Left ventricle myocardium inferior (tissue), 1 donor: ENCODE measurements at places on chromosomes 6 and 20.
A peak's percentile ranks its signal among the peaks of the same experiment; 100 is the strongest.

DNA sequence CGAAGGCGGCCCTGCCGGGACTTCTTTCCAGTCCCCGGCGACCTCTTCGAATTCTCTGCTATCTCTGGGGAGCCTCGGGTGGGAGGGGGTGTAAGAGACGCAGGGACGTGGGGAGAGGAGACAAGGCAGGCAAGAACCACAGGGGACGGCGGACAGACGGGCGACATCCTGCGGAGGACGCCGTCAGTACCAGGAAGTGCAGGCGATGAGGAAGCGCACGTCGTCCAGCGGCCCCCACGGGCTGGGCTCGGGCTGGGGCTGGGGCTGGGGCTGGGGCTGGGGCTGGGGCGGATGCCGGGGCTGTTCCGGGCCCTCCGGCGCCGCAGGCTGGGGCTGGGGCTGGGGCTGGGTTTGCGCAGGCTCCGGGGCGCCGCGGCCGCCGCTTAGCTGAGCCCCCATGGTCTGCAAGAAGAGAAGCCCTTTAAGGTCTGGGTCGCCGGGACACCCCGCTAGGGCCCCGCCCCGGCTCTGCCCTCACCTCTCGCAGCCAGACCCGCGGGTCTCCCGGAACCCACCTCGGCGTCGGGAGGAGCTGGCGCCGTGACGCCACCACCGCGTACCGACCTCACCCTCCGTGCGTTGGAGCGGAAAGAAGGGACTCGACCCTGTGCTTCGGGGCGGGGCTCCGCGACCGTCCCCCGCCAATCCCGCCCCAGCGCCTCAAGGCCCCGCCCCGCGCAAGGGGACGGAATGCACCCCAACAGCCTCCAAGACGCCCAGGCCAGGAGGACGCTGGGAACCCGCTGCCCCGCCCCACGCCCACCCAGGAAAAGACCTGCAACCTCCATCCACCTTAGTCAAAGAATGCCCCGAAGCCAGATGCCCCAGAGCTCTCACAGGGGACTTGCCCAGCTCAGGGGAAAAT, at the start of gene MMP24OS:
TSS of gene MMP24OS (minus strand) at position 592 of the 865 bp plus-strand sequence. CDS start at position 399, 193 bp downstream.
- DNase-seq: peak; percentile 93

DNA sequence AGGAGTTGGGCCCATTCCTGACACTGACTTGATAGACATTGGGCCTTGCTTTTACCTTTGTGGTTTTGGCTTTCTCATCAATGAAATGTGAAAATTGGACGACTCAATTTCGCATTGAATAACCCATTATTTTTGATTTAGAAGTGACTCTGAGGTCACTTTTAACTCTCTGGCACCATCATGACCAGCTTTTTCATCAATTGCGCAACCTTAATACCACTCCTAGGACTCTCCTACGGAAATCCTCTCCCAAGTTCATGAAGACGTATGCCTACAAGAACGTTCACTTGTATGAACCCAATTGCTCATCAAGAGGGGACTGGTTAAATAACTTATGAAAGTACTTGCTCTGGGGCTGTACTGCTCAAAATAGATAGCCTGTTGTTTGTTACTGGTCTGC, 86.7 kb upstream of the CHD6 start:
- DNase-seq: no peak

GRCh38 chr6:15763837-15764236, 101.0 kb upstream of the DTNBP1 start:
- no peak for DNase-seq

DNA sequence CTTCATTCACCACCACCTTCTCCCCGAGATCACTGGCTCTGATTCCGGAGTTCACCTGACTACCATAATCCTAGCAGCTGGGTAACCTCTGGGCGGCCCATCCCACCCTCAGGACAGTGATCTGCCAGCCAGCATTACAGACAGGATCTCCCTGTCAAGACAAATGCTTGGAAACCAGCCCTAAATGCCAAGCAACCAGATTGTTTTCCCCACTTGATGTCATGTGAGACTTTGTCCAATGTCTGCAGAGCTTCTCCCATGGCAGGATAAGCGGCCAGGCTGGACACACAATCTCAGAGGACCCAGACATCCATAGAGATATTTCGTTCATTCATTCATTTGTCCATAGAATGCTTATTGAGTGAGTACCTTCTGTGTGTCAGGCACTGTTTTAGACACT, 32.5 kb downstream of the PDYN start:
- DNase-seq: no peak

- DNase-seq: no peak
Observed at GRCh38 chr20:54429364-54429763, 46.0 kb upstream of the DOK5 start.

GRCh38 chr6:95365454-95365853, 211.9 kb upstream of the MANEA start:
- no peak for DNase-seq

DNA sequence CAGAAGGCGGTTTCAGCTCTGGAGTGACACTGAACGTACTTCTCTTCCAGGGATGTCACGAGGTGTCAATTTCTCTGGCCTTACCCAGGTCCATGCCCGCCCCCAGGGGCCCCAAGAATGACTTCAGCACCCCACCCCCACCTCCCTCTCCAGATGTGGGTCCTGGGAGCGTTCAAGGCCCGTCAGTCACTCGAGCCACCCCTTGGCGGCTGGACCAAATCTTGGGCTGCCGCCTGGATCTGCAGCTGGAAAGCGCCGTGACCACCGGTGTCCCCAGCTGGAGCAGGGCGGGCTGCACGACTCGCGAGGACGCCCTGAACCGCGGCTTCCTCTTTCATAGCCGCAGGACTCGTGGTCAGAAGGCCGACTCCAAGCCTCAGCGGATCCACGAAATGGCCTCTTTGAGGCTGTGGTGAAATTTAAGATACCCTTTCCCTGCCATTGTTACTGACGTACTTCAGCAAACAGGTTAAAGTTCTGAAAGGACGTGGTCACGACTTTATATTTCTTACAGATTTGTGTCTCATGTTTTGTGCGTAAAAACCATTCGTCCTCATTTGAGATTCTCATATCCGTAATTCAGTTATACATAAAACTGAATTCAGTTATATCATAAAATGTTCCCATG, 29.3 kb downstream of the TRIM38 start:
- peak; percentile 85 for DNase-seq

DNA sequence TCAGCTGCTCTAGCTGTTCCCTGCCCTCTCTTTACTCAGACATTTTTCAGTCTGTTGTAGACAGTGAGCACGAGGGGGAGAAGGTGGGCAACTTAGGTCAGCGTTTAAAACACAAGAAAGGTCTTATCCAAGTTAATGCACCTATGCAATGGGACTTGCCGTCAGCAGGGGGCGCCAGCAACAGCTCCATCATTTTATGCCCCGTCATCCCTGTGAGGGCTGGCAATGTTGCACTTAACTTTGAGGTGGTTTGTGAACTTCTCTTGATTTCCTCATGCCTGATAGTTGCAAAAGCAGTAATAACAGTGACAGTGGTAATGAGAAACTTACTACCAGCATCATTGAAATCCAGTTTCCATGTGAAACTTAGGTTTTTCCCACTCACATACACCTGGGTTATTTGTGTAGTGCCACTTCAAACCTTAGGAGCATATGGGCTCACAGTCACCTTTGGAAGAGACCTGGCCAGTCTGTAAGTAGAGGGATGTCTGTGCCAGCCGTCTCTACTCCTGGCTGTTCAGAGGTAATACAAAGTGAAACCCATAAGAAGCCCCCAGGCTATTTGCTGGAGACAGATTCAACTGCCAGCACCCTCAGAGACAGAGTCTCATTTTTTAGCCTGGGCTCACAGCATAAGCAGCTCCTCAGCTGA, 44.9 kb upstream of the ID1 start:
- peak; percentile 67 for DNase-seq

DNA sequence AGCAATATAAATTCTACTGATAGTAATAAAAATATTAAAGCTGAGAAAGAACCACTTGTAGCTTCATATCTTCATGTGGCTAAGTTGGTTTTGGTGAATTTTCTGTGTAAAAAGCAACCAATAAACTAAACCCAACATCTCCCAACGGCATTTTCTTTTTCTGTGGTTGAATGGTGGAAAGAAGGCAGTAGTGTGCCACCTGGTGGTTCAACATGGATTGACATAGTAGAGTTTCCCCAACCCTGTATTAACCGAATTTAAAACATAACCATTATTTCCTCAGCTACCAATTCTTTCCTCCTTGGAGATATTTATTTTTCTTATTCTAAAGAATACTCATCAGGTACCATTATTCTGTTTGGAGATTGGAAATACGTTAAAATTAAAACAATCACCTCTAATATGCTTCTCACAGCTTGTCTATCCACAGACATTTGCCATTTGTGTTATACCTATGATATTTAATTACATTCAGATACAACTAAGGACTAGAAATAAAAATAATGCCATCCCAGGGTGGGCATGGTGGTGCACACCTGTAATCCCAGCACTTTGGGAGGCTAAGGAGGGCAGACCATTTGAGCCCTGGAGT, 117.1 kb upstream of the EEF1E1 start:
- DNase-seq: no peak

- no peak for DNase-seq
Observed at GRCh38 chr6:143241111-143241510, 180.4 kb downstream of the AIG1 start.
